ENCODE measurements at places on chromosomes 2 and 18.
A peak's percentile ranks its signal among the peaks of the same experiment; 100 is the strongest.

DNA sequence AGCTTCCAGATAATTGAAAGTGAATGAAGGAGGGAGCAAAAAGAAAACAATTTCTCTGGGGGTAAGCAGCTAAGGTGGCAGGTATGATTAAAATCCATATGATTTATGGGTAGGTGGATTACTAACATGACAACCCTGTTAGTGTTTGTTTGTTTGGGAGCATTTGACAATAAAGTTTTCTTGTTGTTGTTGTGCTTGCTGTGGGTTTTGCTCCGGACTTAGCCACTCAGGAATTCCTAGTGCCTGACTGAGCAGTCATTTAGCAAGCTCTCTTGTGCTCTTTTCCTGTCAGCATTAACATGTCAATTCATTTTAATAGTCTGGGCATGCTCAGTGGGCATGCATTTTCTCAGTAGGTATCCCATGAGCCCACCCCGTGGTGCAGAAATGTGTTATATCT lies 674.8 kb upstream of the ZEB2 start:
- DNase-seq, result no peak

DNA sequence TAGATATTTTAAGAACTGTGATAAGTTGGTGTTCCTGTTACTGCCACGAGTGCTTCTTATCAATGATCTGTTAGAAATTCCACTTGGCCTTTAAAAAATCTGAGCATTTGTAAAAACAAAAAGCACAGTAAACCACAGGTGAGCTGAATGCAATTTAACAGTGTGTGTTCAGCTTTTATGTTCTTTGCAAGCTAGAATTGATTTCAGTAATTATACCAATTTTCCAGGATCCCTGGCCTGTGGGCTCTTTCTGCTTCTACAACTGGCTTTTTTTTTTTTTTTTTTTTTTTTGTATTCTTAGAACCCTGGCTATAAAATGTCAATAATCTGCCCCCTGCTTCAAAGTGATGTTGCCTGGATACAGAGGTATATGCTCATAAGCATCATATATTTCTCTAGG lies 548.5 kb upstream of the SLC8A1 start:
- DNase-seq, result no peak

DNA sequence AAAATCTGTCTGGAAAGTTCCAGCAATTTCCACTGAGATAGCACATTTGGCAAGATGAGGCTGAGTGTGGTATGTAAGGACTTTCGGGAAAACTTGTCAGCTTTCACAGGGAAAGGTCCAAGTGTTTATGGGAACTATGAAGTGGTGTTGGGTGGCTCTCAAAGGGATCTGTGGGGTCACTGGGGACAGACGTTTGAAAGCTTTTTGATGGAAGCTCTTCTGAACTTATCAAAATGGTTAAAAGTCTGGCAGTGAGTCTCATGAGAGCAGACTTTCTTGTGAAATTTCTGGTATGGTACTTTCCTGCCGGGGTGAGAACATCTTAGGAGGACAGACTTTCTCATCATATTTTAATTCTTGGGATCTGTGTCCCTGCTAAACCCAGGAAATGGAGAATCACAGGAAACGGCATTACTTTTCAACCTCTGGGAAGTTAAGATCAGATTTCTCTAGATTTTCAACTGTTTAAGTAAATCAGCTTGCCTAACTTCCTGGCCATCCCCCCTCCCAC lies 546.3 kb upstream of the ZEB2 start:
- DNase-seq, result no peak

DNA sequence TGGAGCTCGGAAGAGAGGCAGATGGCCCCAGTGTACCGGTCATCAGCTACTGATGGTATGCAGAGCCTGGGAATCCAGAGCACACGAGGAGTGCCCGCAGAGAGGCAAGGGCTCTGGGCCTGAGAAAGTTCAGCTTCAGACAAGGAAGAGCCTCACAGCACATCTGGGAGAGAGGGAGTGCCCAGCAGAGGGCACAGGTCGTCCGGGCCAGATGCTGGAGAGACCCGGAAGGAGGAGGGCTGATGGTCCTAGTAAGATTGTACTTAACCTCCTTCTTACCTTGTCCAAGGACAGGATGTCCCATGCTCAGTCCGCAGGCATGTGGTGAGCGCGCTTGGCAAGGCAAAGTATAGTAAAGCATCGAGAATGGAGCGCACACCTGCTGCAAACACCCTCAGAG lies 24.4 kb upstream of the CHMP1B start:
- no peak for DNase-seq

DNA sequence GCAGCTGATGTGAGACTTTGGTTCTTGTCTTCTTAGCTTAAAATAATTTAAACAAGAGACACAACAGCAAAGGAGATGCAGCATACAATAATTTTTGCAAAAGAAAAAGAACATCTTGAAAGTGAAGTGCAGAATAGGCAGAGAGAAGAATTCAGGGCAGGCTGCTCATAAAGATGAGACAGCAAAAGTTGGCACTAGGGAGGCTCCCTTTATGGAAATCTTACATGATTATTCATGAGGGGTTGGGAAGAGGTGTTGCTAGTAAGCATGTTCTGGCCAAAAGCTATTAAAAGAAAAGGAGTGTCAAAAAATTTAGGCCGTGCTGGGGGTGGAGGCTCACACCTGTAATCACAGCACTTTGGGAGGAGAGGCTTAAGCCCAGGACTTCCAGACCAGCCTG lies 4.2 kb upstream of the ALPP start:
- DNase-seq, result no peak

DNA sequence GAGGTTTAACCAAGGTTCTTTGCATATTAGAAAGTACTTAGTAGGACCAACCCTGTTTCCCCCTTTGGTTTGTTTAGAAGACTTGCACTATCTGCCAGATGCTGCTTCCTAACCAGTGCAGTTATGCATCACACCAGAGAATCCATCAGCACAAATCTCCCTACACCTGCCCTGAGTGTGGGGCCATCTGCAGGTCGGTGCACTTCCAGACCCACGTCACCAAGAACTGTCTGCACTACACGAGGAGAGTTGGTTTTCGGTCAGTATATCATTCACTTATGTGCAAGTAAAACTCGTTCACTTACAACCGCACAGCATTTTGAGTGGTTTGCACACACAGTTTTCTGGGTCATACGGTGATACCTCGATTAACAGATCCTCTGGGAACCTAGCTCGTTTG lies 69.7 kb downstream of the ZNF532 start:
- DNase-seq, result no peak

DNA sequence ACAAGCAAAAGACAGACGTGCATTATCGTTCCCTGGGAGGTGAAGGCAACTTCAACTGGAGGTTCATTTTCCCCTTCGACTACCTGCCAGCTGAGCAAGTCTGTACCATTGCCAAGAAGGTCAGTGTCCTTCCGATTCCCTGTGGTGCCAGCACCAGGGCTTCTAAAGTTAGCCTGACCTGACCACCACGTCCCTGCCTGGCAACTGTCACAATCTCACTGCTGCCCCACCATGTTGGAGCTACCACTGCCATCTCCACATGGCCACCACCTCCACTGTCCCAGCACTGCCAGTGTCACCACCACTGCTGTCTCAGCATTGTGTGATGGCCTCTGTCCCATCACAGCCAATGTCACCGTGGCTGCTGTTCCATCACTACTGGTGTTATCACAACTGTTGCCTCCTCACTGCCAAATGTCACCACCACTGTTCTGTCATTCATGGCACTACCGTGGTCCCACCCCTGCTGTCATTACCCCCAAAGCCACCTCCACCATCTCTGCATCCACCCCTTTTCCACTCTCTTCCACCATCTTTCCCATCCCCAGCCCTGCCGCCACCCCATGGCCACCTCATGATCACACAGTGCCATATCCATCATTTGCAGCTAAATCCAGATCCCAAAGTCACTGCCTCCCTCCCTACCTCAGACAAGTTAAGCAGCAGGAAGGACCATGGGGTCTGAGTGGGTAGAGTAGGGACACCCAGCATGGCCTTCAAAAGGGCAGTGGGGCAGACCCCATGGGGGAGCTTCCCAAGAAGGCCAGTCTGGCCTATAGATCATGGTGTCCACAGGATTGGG lies 216.5 kb downstream of the DYSF start:
- no peak for DNase-seq

DNA sequence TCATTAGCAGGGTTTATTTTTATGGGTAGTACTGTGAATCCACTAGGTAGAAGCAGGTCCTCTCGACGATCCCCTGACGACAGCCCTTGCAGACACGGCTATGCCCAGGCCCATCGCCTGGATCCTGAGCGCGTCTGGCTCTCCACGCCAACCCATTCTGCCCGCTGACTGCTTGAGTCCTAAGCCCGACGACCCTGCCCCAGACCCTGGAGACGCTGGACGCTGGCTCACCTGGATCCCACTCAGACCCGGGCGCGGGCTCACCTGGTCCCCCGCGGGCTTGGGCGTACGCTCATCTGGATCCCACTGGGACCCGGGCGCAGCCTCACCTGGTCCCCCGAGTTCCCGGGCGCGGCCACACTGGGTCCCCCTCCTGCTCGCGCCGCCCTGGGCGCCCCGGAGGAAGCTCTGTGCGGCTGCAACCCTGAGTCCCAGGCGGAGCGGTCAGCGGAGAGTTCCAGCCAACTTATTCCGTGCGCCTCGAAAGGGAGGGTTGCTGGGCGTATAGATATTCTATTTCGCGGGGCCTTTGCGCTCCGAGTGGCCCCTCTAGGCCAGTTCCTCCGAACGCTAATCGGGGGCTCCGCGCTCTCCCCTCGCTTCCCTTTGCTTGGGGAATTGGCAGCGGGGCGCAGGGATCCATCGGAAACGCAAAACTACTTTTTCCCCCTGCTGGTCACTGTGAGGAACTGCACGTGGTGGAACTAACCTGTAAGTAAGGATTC lies 22.4 kb upstream of the RMP24 start:
- DNase-seq, result peak; percentile 23

GRCh38 chr2:181467966-181468707 lies 11.0 kb downstream of the ITGA4 start:
- no peak for DNase-seq

DNA sequence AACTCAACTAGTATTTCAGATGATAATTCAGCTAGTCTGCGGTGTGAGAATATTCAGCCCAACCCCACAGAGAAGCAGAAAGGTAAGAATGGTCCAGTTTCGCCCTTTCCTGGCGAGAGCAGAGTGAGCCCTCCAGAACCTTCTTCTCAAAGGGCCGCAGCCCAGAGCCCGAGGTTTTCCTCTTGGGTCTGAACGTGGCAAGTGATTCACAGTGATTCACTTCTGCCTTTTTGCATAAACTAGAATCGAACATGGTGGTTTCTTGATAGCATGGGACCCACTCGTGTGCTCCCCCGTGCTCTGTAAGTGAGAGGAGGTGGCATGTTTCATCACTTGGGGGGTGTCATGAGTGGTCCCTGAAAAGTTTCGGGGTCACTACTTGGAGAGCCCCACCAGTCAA lies 24.2 kb downstream of the TRAF3IP1 start:
- DNase-seq, result no peak

DNA sequence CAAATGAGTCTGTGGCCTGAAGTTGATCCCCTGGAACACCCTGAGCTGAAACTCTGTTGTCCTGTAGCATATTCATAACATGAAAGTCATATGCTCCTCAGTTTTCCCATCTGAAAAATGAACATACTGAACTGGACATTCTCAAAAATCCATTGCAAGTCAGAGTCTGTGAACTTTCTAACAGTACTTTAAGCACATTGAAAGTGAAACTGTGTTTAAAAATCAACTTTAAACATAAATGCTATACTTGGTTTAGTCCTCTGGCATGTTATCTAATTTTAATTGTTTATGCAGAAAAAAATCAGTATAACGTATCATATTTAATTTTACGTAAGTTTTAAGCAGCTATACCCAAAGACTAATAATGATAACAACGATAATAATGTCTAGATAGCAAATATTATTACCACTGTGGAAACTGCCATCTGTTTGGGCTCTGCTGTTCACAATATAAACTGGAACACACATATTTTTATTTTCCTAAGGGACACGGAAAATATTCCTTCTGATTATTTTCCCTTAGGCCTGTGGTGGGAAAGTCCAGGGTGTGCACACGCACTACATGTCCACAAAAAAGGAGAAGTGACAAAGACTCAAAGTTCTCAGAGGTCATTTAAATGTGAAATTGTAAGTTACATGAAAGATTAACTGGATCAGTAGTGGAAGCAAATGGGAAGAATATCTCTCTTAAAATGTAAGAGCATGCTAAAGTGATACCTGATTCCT lies 56.1 kb upstream of the TTN start:
- no peak for DNase-seq

- DNase-seq, result no peak
Observed at GRCh38 chr2:236552212-236552542, 17.4 kb upstream of the ACKR3 start.

DNA sequence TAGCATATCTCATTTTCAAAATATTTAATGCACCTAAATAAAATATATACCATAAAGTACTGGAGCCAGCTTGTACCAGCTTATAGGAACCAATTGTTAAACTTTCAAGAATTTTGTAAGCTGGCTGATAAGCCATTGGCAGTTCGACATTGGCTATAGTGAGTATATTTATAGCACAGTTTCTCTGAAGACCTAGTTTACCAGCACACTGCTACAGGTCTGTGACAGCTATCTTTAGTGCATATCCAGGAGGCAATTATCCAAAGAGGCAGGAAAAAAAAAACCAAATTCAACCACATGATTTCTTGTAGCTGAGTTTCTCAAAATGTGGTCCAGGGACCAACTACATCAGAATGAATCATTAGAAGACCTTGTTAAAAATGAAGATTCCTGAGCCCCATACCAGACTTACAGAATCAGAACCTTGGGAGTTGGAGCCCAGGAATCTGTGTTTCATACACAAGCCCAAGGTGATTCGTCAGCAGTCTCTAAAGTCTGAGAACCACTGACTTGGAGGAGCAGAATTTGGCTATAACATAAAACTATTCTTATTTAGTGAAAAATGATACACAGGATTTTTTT lies 279.0 kb upstream of the NRP2 start:
- DNase-seq, result no peak

DNA sequence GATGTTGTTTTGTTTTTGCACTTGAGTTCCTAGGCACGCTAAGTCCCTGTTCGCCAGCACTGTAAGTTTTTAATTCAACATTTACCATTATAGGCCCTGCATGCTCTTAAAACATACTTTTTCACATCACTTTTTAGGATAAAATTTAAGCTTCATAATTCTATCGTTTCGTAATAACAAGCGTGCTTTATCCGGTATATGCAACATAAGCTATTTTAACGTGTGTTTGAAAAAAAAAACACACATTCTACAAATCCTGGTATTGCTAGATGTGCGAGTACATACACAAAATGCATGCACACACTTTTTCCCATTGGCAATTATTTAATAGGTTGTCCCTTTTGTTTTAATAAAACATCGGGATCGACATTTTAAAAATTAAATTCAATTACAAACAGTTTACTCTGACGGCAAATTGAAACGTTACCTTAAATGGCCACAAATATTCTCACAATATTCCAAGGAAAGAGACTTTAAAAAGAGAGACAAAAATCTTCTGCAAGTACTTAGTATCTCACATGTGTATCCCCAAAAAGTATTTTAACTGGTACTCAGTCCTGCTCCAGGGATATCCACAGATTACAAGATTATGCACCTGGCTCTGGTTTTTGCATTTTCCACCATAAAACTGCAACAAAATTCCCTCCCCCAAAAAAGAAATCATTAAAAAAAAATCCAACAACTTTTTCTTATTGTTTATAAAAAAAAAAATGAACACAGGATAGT lies 1.0 kb upstream of the TCF4 start:
- no peak for DNase-seq
